IMR-90 (cell line): ENCODE measurements at places on chromosomes 5 and 9. TPM values are rescaled to one million over a fixed set of nuclear protein-coding genes. Genes with fewer than 3 reads are reported as not detected.

DNA sequence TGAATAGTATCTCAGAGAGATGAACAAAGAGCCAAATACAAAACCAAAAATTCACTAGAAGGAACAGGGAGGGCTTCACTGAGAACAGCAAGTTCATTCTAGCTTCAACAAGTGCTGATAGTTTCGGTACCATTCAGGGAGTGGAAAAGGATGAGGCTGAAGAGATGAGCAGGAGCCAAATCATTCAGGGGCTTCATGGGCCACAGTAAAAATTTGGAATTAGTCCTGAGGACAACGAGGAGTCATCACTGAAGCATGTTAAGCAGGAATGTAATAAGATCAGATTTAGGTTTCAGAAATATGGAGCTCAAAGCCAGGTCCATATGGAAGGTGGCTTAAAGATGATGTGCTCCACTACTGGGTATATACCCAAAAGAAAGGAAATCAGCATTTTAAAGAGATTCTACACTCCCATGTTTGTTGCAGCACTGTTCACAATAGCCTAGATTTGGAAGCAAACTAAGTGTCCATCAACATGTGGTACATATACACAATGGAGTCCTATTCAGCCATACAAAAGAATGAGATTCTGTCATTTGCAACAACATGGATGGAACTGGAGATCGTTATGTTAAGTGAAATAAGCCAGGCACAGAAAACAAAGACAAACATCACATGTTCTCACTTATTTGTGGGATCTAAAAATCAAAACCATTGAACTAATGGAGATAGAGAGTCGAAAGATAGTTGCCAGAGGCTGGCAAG lies 36.2 kb downstream of the SPOCK1 start:
- no peak for DNase-seq

GRCh38 chr5:133928587-133929393 lies 39.6 kb downstream of the C5orf15 start:
- DNase-seq = no peak

- no peak for DNase-seq
Observed at GRCh38 chr9:29691758-29692407, 2118.6 kb upstream of the C9orf72 start.

- no peak for DNase-seq
Observed at GRCh38 chr5:143676802-143677201, 135.2 kb upstream of the HMHB1 start.

- DNase-seq = no peak
Observed at GRCh38 chr9:136086213-136086881, 8.7 kb downstream of the NACC2 start.

C9orf153 gene
- not detected in 2 replicates for total RNA-seq
